ENCODE measurements at places on chromosomes 16 and 17.

- DNase-seq: no peak
Observed at GRCh38 chr16:86217891-86218270, 292.4 kb upstream of the FOXF1 start.

DNA sequence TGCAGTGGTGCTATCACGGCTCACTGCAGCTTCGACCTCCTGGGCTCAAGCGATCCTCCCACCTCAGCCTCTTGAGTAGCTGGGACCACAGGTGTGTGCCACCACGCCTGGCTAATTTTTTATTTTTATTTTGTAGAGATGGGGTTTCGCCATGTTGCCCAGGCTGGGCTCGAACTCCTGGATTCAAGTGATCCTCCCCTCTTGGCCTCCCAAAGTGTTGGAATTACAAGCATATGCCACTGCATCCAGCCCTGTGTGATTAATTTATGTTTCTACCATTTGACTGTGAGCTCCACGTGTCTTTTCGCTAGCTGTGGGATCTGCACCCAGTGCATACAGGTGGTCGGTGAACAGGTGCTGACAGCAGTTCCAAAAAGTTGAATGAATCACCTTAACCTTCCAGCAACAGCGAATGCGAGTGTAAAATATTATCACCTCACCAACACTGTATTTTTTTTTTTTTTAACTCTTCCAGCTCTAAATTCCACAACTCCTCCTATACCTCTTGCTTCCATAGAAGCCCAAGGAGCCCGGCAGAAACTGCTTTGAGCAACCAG, 484 bp upstream of the NUDT7 start:
- no peak for DNase-seq

GRCh38 chr17:79224476-79224875, 149.9 kb downstream of the ENGASE start:
- DNase-seq: no peak

DNA sequence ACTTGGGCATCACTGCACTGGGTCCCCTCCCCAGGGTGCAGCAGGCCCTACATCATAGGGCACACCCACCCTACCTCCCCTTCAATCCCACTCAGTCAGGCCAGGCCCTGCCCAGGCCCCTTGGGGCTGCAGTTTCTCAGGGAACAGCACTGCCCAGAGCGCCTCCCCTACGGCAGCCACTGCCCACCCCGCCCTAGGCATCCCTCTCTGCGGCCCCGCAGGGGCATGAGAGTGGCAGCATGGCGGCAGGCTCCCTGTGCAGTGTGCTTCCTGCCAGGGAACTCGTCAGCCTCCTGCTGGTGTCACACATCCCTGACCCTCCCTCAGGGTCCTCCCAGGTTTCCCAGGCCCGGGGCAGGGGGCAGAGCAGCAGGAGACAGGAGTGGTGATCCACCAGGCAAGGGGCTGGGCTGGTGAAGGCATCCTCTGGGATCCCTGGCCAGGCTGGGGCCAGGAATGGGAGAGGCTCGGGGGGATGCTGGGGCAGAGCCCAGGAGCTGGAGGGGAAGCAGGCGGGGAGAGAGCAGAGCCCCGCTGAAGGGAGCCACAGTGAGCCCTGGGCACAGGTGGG, 16.2 kb upstream of the BAHCC1 start:
- DNase-seq: no peak

GRCh38 chr17:28282596-28282995, 36.4 kb upstream of the TMEM97 start:
- DNase-seq: no peak

DNA sequence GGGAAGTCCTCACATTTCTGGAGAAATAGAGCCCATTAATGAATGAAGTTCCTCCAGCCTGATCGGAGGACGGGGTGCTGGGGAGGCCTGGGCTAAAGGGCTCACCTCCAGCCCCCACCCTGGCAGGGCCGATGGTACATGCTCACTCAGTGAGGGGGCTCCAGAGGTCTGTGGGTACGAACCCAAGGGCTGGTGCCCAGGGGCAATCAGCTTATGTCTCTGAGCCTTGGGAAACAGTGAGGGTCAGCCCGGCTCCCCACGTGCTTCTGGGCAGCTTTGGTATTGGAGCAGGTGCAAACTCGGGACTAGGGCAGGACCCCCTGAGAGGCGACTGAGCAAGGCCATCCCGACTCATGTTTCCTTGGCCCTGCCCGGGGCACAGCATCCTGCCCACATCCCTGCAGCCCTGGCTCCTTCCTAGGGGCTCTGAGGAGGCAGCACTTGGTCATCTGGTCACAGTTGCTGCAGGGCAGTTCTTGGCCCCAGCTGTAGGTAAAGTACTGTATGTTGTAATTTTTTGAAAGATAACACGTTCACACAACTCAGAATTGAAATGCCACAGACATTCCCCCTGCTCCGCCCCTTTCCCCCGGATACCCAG, 969 bp upstream of the CETP start:
- no peak for DNase-seq

DNA sequence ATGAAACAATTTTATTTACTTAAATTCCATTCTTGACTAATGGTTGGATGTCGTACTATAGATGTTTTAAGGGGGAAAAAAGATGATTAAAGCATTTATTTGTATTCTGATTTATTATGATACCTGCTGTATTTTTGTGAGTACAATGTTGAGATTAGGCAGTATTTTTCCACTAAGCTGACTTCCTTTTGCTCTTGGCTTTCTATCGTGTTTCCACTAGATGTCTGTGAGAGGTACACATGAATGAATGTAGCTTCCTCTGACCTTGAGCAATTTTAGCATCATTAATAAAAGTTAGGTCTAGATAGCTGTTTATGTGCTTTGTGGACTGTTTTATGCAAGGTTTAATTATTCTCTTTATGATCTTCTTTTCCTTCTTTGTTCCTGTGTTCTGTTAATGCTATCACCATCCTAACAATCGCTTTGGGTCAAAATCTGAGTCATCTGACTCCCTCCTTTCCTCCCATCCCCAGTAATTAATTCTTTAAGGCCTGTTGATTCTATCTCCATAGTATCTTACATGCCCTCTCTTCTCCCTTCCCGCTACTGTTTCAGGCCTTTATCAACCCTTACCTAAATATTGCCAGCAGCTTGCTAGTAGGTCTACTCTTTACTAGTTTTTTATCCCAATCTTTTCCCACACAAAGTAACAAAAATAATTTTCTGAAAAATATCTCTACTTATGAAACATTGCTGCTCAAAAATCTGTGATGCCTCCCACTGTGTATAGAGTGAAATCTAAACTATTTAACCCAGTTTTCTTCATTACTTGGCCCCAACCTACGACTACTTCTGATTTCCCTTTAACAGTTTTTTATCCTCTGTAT, 76.0 kb downstream of the VMP1 start:
- DNase-seq: no peak
